ENCODE measurements at places on chromosomes 5 and 9.
A peak's percentile ranks its signal among the peaks of the same experiment; 100 is the strongest.

GRCh38 chr5:169838688-169839087, 141.6 kb downstream of the INSYN2B start:
- no peak for DNase-seq

DNA sequence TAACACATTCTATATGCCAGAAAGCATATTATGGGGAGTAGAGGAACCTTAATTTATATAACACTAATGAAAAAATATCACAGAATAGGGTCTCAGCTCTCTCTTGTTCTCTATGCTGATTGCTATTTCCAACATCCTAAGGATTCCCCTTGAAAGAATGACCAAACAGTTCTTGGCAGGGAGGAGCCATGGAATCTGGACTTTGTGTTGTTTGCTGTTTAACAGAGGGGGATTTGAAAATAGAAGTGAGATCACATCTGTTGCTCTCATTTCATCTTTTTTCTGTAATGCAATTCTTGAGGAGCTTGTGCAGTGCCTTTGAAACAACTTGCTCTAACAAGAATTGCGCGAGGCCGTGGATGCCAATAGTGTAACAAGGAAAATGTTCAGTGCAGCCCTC, 755.3 kb downstream of the TLE1 start:
- no peak for DNase-seq

GRCh38 chr5:156694598-156694997, 155.5 kb upstream of the PPP1R2B start:
- no peak for DNase-seq

- no peak for DNase-seq
These were observed 60.4 kb downstream of the FOXI1 start for GRCh38 chr5:170166101-170166500.

- DNase-seq, result no peak
These were observed 10.3 kb upstream of the FBXL7 start for GRCh38 chr5:15489571-15490235.

- DNase-seq, result no peak
These were observed 36.5 kb downstream of the PPIC start for GRCh38 chr5:122999947-123000563.

GRCh38 chr9:96139592-96140295, 162.2 kb downstream of the HSD17B3 start:
- DNase-seq, result no peak

GRCh38 chr5:176870110-176870591, 29.0 kb downstream of the HK3 start:
- no peak for DNase-seq

DNA sequence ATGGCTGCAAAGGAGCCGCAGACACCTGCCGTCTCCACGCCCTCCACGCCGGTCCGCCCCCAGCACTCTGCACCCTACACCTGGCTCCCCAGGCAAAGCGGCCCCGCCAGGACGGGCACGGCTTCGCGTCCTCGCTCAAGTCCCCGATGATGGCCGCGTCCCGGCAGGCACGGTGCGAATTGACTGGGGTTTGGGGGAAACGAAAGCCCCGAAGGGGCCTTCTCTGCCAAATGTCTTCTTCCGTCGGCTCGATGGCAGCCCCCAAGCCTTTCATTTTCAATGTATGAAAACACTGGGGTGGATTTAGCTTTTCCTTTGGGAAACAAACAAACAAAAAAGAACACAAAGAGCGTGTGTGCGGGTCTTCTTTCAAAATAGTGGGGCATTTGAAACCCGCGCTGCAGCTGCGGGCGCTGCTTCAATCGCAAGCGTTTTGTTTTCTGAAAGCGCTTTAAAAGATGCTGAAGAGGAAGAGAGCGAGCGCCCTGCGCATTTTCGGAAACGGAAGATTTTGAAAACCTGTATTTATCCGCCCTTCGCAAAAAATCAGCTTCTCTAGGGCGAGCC, 160.0 kb downstream of the RMI1 start:
- no peak for DNase-seq

DNA sequence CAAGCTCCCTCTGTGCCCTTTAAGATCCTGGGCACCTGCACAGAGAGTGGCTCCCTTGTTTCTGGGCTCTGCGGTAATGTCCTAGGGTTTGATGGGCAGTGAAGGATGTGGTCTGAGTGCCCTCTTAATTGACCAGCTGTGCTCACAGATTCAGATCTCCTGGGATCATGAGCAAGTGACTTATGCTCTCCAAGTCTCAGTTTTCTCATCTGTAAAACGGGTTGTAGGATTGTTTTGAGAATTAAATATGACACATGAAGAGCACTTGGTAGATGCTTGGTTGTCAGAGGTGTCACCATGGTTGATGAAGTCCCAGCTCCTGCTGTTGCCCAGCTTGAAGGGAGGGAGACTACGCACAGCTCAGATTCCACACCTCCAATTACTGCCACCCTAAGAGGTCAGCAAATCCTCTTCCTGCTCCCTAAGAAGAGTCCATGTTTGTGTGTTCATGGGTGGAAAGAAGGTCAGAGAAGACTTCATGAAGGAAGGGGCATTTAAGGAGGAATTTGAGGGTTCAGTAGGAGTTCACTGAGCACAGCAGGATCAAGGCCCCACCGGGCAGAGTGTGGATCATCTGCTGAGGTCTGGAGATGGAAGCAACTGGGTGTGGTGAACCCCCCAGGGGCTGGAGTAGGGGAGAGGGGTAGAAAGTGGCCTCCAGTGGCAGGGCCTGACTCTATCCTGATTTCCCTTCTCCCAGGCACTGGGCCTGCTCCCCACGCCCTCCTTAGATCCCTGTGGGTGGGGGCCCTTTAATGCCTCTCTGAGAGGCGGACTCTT, 1.4 kb upstream of the PSD2 start:
- DNase-seq, result no peak

GRCh38 chr9:23941051-23941450, 115.0 kb upstream of the ELAVL2 start:
- DNase-seq, result no peak

- DNase-seq, result no peak
These were observed 6.3 kb upstream of the IL3 start for GRCh38 chr5:132054031-132054696.

DNA sequence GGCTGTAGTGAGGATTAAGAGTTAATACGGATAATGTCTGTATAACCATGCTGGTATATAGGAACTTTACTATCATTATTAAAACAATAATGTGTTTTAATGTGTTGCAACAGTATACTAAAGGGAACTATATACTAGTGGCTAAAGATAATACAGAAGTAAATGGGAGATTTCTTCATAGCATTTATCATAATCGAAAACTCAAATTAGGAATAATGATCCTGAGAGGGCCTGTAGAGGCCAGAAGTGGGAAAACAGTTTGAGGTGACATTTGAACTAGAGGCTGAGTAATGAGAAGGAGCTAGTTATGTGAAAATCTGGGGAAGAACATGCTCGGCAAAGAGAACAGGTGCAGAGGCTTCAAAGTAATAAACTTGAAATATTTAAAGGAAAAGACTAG, 2.9 kb downstream of the TCERG1 start:
- no peak for DNase-seq

DNA sequence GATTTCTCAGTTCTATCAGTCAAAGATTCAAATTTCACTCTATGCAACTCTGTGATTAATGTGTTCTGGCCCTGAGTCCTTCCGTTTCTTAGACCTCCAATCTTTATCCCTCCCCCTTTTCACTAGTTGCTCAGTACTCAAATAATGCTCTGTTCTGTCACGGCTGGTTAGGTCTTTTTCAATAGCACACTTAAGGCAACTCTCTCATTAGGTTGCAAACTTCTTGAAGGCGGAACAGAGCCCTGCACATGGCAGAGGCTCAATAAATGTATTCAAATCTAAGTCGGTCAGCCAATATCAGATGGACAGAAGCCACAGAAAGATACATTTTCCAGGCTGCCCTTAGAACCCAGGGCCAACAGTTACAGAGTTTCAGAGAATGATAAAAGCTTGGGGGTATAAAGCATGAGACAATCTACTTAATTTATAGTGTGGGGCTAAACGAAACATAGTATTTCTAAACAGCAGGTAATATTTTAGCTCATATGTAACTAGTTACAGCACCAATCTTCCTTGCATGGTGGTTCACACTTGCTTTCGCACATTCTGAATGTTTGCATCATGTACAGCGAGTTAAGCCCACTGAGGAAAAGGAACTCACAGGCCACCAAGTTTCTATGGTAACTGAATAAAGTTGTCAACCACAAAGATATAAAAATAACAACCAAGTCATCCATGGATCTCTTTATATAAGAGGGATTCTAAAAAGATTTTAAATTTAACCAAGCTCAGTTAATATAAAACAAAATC, 67.1 kb upstream of the GOLPH3 start:
- no peak for DNase-seq

- DNase-seq, result no peak
These were observed 147.6 kb downstream of the SEMA5A start for GRCh38 chr5:9398227-9398626.

DNA sequence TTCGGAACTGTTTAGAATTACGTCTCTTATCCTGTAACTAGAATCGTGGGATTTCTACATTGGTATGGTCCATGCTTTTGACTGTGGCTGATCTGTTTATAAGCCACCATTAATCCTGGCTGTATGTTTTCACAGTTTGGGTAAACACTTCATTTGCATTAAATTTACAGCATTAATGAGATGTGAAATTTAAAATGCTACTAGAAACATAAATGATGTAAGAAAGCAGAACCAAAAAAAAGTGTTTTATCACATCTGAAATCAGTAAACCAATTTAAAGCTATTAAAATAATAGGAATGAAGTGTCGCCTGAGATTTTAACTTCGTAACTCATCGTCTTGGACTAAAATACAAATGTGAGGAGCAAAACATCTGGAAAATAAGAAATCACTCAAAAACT, 201.7 kb downstream of the NFIB start:
- DNase-seq, result no peak

DNA sequence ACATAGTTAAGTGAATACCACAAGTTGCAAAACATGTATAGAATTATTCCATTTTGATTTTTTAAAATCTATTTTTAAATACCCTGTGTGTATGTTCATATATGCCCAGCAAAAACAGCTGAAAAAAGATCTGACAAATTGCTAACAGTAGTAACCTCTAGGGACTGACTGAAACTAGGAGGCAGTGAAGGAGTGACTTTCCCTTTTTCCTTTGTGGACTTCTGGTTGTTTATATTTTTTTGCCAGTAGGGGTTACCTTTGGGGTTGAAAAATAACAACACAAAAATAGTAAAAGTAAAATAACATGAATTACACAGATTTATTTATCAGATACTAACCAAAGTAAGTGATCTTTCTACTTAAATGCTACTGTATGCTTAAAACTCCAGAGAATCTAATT, 2.9 kb downstream of the MEGF9 start:
- DNase-seq, result no peak

- DNase-seq, result no peak
These were observed 2.9 kb downstream of the SEMA6A start for GRCh38 chr5:116571568-116572349.

DNA sequence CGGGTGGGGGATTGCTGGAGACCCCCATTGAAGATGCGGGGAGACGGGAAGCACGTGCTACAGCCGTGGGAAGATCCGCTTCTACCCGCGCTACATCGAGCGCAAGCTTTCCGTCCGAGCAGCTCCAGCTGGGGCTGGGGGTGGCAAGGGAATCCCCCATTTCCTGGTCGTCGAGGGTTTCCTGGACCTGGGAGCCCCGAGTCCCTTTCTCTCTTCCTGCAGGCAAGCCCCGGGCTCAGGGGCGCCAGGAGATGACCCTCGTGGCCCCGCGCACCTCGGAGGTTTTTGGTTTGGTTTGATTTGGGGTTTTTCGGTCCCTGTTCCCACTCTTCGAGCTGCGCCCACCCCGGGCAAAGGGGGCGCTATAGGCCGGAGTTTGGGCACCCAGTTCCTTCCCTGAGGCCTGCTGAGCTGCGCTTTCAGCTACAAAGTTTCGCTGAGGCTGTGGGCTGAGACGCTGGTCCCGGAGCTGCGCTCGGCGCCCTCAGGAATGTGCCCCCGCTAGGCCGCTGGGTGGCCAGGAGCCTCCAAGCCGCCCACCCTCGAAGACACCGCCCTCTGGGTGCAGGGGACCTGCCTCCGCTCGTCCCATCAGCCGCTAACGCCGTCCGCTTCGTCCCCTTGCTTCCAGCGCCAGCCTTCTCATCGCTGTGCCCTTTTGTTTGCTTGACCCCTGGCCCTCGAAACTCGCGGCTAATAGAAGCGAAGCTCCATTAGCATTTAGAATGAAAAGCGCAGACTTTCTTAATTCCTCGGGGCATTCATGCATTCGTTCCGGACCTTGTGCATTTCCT, 2.9 kb downstream of the NR4A3 start:
- DNase-seq, result peak; percentile 20

DNA sequence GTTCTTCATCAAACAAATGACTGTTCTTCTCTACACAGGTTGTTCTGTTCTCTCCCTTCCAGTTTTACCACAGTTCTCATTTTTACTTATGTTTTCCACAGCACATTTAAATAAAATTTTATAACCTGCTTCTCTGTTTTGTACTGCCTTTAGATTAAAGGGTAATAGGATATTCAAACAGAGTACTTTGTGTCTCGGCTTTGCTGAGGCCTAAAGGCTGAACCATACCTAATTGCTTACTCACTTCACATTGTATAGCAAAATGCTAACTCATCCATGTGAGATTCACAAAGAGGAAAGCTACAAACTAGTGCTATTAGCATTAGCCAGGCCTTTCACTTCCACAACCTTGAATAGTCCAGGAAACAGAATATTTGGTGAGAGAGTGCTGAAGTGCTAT, 200.3 kb downstream of the TRPM3 start:
- DNase-seq, result no peak

GRCh38 chr5:146313027-146313426, 25.6 kb upstream of the POU4F3 start:
- DNase-seq, result no peak

DNA sequence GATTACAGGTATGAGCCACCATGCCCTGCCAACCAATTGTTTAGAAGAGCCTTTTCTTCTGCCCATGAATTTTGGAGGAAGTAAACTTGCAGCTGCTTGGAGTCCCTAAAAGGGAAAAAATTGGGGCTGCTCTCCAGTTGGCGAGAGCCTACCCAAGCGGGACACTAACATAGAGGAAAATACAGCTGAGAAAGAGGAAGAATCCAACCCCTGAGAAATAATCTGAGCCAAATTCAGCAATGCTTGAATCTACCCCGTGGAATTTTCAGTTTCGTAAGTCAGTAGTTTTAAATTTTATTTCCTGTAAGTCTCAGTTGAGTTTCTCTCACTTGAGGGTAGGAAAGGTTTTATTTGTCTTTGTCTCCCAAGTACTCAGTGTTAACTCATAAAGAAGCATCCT, 30.4 kb upstream of the UBTD2 start:
- DNase-seq, result no peak

DNA sequence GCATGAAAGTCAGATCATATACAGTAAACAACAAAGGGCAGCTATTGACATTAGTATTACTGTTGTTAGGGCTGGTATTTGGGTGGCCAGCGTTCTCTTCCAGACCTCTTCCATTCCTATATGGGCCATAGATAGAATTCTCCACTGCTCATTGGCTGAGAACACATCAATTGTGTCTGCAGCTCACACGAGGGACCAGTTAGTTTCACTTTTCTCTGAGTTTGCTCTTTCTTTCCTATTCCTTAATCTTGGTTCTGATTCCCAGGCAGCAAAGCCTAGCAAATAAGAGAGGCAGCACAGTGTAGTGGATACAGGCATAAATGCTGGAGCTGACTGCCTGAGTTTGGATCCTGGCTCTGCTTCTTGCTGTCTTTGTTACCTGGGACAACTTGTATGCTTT, 476.4 kb downstream of the SPOCK1 start:
- DNase-seq, result no peak

Measured in stimulated activated CD4-positive, alpha-beta T cell treated with anti-CD3 and anti-CD28 coated beads, Interleukin-1b, Interleukin-23, amount 100 ng/mL, for 24 hours (primary cell).